ENCODE measurements at places on chromosomes 12 and 14.

- no peak for DNase-seq
Observed at GRCh38 chr12:102326982-102327381, 129.3 kb upstream of the PMCH start.

- DNase-seq: no peak
Observed at GRCh38 chr12:41924111-41924510, 220.6 kb downstream of the GXYLT1 start.

DNA sequence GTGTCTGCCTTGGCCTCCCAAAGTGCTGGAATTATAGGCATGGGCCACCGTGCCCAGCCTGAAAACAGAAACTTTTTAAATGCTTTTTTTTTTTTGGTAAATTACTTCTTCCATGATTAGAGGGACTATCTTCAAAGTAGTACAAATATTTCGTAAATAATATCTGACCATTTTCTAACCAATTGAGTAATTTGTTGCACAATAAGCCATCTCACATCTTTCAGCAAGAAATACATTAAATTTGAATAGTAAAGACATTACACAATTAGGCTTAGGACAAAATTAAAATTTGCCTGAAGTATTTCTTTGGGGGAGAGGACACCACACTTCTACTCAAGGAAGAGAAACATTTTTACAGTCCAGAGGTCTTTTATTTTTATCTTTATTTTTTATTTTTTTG, 84.7 kb upstream of the STRN3 start:
- no peak for DNase-seq

GRCh38 chr12:111471236-111471635, 65.5 kb downstream of the SH2B3 start:
- no peak for DNase-seq

Measured in RCC 7860 (cell line).